ENCODE measurements at places on chromosomes 2 and 18.

GRCh38 chr2:107530046-107530445 lies 296.6 kb upstream of the RGPD4 start:
- DNase-seq: no peak

DNA sequence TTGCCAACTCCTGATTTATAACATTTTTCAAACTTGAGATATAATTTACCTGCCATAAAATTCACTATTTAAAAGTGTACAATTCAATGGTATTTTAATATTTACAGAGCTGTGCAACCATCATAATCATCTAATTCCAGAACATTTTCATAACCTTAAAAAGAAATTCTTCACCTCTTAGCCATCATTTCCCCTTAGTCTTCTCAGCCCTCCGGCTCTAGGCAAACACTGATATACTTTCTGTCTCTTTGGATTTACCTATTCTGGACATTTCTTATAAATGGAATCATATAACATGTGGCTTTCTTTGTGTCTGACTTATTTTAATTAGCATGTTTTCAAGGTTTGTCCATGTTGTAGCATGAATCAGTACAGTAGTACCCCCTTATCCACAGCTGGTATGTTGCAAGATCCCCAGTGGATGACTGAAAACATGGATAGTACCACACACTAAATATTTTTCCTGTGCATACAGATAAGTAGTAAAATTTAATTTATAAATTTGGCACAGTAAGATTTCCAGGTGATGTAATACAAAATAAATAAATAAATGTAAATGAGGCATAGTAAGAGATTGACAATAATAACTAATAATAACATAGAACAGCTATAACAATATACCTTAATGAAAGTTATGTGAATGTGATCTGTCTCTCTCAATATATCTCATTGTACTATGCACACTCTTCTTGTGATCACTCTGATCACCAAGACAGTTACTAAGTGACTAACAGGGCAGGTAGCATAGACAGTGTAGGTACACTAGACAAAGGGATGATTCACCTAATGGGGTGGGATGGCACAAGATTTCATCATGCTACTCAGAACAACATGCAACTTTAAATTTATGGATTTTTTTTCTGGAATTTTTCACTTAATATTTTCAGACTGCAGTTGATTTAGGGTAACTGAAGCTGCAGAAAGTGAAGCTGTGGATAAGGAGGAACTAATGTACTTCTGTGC lies 73.1 kb downstream of the RAB3GAP1 start:
- DNase-seq: no peak

DNA sequence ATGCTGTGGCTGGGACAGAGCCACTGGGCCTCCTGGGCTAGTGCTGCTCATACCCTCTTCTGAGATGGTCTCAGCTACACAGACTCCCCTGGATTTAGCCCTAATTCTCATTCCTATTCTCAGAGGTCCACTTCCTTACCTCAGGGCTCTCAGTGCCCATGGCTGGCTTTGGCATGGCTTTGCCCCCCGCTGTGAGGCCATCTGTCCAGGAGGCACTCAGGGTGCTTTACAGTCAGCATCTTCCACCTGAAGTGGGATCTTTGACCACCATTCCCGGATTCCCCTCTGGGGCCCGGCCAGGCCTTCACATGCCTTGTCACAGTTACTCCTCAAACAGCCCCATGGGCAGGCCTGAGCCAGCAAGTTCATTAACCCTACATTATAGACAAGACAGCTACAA lies 161.8 kb downstream of the CELF4 start:
- no peak for DNase-seq

DNA sequence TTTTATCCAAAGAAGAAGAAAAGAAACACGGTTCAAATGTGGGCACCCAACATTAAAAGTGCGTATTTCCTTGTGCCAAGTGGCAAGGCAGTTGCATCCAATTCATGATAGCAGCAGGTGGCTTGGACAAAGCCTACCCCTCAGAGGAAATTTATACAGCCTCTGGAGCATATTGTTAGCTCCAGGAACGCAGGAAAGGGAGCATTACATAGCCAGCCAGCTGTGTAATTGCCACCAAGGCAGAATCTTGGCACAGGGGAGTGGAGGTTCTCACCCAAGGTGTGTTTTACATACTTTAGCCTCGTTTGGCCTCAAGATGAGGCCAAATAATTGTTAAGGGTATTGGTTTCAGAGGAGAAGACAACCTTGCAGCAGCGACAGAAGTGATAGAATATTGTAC lies 526.9 kb downstream of the TMEM182 start:
- DNase-seq: no peak

- DNase-seq: no peak
Measured at GRCh38 chr18:79871026-79871390, 73.3 kb downstream of the KCNG2 start.

Data from amniotic stem cell (primary cell).